ENCODE measurements at places on chromosomes 5 and 9.

DNA sequence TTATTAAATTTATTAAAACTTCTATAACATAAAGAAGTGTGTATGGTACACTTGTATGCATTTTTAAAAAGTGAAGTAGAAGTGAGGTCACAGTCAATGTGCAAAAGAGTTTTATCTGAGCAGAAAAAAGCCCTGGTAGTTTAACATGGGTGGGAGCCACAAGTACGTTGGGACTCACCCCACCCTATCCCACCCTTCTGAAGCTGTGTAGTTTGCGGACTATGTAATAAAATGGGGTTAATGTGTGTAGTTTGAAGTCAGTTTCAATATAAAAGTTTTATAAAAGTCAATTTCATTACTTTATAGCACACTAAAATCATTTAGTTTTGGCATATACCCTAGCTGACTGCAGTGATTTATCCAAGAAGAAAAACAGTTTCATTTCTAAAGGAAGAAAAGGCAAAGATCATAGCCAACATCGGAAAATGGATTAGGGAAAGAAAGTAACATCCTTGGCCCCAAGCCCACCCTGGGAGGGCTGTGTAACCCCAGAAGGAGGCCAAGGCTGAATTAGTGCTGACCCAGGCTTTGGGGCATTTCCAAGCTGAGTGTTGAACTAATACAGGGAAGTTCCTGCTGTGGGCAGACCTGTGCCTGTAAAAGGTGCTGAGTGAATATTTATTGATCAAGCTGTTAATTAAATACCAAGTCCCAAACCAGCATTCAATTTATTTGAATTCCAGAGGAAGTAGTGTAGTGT lies 398.6 kb upstream of the ADAMTSL1 start:
- no peak for DNase-seq

DNA sequence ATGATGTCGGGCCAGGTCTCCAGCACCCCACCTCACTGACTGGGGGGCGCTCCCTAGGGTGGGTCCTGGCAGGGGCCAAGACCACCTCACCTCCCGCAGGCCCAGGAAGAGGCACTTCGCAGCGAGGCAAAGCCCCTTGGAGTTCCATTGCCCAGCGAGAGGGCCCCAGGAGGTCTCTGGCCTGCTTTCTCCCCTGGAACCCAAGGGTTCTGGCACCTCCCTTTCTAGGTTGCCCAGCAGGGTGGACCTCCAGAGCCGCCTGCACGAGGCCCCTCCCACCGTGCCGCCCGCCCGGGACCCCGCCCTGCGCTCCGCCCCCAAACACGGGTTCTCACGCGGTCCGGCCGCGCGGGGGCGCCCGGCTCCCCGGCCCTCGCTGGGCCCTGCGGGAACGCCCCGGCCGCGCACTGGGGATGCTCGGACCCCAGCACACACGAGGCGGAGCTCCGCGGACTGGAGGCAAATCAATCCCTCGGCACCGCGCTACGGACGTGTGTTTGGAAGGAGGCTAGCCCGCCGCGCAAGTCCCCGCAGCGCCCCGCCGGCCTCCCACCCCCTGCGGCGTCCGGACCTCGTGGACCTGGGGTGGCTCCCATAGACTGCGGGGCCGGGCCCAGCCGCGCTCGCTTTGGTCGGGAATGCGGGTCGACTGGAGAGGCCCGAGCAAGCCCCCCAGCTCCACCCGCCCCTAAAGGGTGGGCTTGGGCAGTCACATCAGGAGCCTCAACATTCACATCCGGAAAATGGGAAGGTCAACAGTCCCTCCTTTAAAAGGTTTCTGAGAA lies 99.5 kb upstream of the LMX1B start:
- DNase-seq: peak; percentile 67

GRCh38 chr9:123622711-123623241 lies 266.8 kb downstream of the CRB2 start:
- no peak for DNase-seq

DNA sequence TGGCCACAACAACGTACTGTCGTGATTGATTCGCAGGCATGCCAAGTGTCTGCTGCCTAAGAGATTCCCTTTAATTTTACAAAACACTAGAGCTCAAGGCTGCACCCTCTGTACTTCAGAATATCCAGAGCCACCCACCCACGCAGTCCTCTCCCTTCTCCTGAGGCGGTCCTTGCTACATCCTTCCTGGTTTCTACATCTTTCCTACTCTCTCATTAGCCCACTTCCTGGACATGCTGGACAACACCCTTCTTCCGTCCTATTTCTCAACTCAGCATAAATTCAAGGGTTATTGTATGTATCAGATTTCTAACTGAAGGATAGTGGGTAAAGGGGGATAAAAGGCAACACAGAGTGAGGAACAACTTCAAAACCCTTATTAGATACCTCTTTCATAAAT lies 148.4 kb upstream of the MAP3K1 start:
- no peak for DNase-seq
